ENCODE measurements at places on chromosomes 12 and 14. TPM values are rescaled to one million over a fixed set of nuclear protein-coding genes. Genes with fewer than 3 reads are reported as not detected.

PRKD1 gene
- 7.7 TPM for polyA plus RNA-seq

GRCh38 chr12:91009319-91009950, 4.7 kb upstream of the EPYC start:
- DNase-seq, result no peak

DNA sequence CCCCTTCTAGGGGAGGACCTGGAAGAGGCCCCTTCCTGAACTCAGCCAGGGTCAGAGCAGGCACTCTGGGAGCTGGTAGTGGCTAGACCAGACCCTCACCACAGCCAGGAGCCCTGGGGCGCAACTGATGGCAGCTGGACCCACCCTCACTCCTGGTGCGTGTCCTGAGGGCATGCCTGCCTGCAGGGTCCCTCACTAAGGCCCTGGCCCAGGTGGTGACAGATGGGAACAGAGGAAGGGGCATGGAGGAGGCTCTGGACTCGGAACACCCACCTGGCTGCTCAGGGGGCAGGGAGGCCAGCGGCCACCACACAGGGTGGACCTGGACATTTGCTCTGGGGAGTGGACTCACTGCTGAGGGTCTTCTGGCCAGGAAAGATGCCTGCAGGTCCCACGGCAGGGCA, 342.2 kb upstream of the SFSWAP start:
- DNase-seq, result no peak

RFX4 gene
- polyA plus RNA-seq, result not detected

- DNase-seq, result no peak
Measured at GRCh38 chr12:28290262-28290661, 100.0 kb downstream of the CCDC91 start.

DNA sequence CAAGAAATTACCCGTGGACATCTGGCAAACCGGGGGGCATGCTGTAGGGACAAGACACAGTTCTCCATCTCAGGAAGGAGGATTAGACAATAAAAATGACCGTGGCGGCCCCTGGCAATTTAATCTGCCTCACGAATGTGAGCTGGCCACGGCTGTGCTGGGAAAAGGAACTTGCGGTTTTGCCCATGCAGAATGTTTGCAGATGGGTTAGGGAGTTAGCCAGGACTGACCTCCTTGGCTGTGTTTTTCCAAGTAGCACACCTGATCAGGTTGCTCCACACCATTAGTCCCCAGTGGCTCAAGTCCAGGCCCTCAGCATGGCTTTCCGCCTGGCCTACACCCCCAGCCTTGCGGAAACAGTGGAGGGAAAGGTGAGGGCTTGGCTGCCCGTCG, 20.8 kb downstream of the TPCN1 start:
- peak; percentile 21 for DNase-seq

CD4 gene
- 7.3 TPM for polyA plus RNA-seq

DNA sequence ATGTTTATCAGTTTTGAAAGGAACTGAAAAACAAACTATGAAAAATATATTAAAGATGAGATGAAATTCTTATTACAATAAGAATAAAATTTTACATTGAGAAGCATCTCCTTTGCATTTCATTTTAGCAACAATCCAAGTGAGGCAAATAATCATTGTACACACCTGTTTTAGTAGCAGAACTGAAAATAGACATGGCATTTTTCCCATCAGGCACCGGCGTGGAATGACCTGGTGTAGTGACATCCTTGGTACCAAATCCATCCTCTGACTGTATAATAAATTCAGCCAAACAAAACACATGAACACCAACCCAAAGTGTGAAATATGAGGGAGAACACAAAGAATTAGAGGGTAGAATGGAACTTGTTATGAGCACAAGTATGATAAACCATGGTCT, 271.4 kb downstream of the MED13L start:
- DNase-seq, result no peak

DACT1 gene
- 21.0 TPM for polyA plus RNA-seq

LRP10 gene
- polyA plus RNA-seq, result 71.6 TPM

DNA sequence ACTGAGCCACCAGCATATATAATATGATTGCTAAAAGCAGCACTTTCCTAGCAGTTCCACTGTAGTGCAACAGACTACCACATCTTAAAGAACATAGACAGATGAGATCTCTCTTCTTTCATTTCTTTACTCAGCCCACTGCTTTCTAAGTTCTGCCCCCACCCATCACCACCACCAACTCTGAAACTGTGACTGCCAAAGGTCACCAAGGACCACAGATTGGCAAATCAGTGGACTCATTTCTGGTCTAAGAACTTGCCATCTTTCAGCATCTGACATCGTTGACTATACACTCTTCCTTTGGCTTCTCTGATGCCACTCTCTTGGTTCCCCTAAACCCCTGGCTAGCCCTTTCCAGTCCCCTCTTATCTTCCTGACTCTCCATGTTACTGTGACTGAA, 38.4 kb downstream of the IFNG start:
- no peak for DNase-seq

L3HYPDH gene
- 17.2 TPM for polyA plus RNA-seq

All from ovary (tissue), 10 donors.